ENCODE measurements at places on chromosomes 11 and 22.

- DNase-seq = no peak
These were observed 95.9 kb downstream of the TIMP3 start for GRCh38 chr22:32897400-32897799.

- DNase-seq = no peak
These were observed 8.2 kb downstream of the ALX4 start for GRCh38 chr11:44301564-44302271.

DNA sequence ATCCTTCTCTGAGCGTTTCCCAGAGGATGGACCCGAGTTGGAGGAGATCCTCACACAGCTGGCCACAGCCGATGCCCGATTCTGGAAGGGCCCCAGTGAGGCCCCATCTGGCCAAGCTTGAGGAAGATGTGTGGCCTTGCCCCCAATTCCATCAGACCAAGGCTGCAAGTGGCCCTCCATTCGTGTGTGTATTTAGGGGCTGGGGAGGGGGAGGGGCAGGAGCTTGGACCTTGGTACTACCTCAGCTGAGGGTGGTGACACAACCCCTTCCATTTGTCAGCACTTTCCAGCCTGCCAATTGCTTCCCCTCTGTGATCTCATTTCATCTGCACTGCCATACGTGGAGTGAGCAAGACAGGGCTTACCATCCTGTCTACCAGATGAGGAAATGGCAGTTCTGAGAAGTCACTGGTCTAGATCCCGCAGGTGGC, 1.3 kb upstream of the BBS1 start:
- peak; percentile 33 for DNase-seq

GRCh38 chr11:94866936-94867795, 99.0 kb downstream of the AMOTL1 start:
- no peak for DNase-seq

- DNase-seq = no peak
These were observed 35.7 kb downstream of the CELSR1 start for GRCh38 chr22:46501701-46502100.

DNA sequence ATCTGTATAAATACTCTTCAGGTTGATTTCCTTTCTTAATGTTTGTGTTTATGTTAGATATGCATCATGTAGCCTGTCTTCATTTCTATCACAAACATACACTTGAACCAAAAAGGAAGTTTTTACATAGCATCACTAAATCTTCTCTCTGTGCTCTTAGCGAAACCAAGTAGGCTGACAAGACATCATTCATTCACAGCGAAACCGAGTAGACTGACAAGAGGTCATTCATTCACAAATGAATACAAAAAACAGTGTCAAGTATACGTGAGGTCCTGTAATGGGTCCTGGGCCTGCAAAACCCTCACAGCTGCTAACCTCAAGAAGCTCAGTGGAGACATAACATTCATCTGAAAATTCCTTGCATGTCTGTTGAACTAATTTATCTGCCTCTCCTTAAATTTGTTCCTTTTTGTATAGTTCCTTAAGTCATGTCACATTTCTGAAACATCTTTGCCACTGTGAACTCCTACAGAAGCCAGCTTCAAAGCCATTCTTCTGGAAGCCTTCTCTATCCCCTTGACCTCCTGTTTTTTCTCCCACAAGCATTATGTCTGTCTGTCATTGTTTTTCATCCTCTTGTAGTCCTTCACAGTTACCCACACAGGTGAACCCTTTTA, 9.8 kb upstream of the HBE1 start:
- no peak for DNase-seq

- DNase-seq = no peak
These were observed 125.1 kb downstream of the BCR start for GRCh38 chr22:23305321-23305910.

DNA sequence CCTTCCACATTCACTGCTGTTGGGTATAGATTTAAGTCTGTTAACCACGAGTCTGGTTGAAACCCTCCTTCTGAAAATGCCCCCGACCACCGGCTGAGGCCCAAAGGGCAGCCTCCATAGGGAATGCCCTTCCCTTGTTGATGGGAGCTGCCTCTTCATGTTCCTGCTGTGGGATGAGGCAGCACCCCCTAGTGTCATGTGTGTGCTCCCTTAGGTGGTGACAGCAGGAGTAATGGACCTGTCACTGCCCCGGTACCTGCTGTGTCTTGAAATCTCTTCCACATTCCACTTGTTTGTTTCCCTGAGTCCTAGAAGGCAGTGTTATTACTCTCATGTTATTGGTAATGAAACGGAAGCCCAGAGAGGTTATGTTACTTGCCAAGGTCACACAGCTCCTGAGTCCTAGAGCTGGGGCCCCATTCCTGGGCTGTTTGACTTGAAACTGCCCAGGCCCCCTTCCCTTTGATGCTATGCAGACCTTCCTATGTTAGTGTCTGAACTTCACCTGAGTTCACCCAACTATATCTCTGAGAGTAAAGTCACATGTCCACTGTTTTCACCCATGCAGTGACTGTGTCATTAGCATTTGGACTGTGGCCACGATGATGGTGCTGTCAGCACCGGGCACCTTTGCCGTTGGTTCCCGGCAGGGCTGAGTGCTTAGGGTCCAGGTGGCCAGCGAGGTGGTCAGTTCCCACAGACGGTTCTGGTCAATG, 234.3 kb downstream of the TBC1D22A start:
- DNase-seq = no peak

DNA sequence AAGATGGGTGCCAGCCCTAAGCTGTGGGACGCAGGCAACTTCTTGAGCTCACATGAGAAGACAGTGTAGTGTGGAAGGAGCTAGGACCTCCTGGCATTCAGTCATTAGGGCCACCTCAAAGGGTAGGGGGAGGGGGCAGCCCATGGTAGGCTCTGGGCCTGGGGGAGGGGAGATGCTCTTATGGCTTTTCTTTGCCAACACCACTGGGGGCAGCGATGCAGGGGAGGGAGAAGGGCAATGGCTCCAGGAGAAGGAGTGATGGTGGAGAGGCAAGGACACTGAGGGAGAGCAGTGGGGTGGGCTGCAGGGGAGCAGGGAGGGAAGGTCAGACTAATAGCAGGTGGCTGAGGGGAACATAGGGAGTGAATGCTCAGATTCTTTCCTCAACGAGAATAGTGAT, 63.3 kb upstream of the SUSD2 start:
- DNase-seq = no peak

- DNase-seq = no peak
These were observed 768 bp upstream of the CDKN1C start for GRCh38 chr11:2886191-2886894.

DNA sequence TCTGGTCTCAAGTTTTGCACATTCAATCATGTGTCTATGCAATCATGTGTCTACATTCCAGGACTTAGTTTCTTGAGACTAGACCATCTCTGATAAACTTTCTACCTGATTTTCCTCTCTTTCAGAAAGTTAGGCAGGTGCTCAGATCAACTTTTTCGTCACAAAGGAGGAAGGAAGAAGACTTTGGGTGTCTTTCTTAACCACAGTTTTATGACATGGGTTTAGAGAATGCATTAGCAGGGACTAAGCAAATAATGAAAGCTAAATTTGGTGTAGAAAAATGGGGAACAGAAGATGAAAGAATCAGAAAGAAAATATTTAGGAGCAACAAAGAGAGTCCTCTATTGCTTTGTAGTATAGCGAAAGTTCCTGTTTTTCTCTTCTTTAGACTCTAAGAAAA, 7.7 kb upstream of the GLYATL1B start:
- DNase-seq = no peak

DNA sequence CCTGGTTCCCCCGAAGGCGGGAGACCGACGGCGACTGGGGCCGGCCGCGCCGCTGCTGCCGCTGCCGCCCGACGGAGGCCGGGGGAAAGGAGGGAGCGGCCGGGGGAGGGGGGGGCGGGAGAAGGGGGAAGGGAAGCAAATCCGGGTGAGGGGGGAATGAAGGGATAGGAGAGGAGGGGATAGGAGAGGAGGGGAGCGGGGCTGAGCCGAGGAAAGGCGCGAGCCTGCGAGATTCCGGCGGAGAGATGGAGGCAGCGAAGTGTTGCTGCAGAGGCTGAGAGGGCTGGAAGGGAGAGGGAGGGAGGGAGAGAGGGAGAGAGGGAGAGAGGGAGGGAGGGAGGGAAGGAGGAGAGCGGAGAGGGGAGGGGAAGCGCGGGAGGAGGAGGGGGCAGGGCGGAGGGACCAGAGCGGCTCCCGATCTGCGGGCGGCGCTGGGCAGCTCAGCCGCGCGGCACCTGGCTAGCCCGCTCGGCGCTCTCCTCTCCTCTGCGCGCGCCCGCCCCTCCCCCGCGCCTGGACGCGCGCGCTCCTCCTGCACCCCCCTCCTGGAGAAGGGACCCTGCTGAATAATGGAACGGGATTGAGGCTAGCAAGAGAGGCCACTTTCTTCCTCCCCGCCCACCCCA, 52.3 kb downstream of the SLC22A12 start:
- DNase-seq = no peak

GRCh38 chr11:25613451-25613850, 718.5 kb upstream of the ANO3 start:
- DNase-seq = no peak

- no peak for DNase-seq
These were observed 1.4 kb upstream of the LIF start for GRCh38 chr22:30247974-30248373.

DNA sequence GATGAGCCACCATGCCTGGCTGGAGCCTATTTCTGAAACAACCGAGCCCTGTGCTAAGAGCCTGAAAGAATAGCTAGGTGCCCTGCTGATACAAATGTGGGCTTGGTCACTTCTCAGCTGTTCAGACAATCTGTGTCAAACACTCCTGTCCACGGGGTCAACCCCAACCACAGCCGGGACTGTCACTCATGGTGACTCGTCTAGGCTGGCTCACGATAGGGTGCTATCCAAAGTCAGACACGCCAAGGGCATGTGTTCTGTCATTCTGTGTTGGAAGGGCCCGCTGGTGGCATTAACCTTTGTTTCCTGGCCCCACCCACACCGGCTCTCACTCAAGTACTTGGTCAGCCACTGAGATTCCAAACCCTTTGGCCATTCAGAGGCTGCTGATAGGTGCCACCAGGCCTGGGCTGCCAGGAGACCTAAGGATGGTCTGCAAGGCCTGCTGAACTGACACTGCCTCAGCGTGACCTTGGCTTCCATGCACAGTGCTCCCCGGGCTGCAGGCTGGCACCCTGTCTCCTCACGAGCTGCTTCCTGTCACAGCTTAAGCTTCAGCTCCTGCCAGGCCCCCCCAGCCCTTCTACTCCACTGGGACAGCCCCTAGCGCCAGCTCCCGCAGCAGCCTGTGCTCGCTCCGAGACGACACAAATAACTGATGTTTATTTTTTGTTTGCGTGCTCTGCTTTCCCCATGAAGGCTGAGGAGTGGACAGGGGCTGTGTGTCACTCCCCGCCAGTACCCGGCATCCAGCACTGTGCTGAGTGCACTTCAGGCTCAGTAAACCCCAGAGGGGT, 14.2 kb upstream of the CDC42BPG start:
- peak; percentile 84 for DNase-seq

GRCh38 chr11:56782167-56782847, 33.8 kb upstream of the OR9G4 start:
- no peak for DNase-seq

DNA sequence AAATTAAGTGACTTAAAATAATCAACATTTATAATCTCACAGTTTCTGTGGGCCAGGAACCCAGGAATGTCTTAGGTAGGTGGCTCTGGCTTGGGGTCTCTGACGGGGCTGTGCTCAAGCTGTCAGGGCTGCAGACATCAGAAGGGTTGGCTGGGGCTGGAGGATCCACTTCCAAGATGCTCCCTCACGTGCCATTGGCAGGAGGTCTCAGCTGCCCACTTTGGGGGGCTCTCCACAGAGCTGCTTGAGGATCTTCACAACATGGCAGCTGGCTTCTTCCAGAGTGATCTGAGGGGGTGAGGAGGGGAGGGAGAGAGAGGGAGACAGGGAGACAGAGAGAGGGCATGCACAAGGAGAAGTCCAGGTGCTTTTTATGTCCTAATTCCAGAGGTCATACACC, 18.1 kb downstream of the SLC2A11 start:
- DNase-seq = no peak

DNA sequence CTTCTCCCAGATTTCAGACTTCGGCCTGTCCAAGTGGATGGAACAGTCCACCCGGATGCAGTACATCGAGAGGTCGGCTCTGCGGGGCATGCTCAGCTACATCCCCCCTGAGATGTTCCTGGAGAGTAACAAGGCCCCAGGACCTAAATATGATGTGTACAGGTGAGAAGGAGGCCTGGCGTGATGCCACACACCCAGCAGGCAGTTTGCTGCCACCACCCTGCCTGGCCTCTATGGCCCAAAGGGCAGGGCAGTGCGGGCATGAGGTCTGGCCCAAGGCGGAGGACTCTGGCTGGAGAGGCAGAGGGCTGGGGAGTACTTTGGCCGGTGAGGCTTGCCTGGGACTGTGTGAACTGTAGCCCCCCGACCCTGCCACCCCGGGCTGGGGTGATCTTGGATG, 7.3 kb downstream of the ANKK1 start:
- no peak for DNase-seq

- no peak for DNase-seq
These were observed 4.6 kb downstream of the DDB1 start for GRCh38 chr11:61328351-61328750.

DNA sequence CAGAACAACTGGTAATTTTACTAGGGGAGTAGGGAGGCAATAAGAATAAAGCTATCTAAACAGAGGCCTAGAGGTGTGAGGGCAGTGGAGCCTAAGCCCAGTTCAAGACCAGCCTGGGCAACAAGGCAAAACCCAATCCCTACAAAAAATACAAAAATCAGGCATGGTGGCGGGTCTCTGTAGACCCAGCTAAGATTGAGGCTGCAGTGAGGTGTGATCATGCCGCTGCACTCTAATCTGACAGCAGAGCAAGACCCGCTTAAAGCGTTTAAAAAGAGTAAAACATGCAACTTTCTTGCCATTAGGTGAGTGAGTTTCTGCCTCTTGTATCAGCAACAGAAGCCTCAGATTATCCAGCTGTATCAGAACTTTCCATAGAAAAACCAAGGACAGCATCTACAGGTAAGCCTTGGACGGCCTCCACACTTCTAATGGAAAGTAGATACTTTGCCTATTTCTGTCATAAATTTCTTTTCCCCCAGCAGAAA, 12.1 kb downstream of the TAF1D start:
- DNase-seq = peak; percentile 42

DNA sequence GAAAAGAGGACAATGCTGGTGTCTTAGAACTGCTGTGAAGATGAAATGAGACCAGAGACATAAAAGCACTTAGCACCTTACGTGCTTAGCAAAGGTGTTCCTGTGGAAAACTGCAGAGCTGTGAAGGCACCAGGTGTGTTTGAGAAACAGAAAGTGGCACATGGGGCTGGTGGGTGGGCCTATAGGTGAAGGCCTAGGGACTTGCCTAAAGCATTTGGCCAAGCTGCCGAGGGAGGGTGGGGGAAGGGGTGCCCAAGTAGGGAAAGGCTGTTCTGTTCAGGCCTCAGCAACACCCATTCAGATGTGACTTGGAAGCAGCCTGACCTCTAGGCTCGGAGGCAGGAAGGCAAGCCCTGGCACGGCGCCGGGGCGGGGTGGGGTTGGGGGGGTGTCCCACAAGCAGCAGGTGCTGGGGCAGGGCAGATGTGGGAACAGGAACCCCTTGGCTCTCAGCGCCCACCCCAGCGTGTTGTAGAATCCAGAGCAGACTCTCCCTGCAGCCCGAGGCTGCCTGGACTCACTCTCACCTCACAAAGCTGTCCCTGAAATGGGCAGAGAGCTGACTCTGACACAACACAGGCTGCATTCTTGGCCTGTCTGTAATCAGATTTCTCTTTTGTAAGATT, 366.7 kb upstream of the NARS2 start:
- no peak for DNase-seq
